Activated T-cell treated with anti-CD3 and anti-CD28 coated beads for 48 hours (primary cell): ENCODE measurements at places on chromosomes 12 and 14.

- DNase-seq = no peak
These were observed 79.6 kb downstream of the EXOC5 start for GRCh38 chr14:57189070-57189469.

GRCh38 chr14:50839048-50839447 is 8.1 kb upstream of the NIN start:
- no peak for DNase-seq

- no peak for DNase-seq
These were observed 941.5 kb upstream of the MDGA2 start for GRCh38 chr14:48616931-48617330.

GRCh38 chr14:22544881-22545420 is 44.1 kb downstream of the DAD1 start:
- DNase-seq = no peak

- no peak for DNase-seq
These were observed 280.8 kb downstream of the ZFP36L1 start for GRCh38 chr14:68512088-68512487.

DNA sequence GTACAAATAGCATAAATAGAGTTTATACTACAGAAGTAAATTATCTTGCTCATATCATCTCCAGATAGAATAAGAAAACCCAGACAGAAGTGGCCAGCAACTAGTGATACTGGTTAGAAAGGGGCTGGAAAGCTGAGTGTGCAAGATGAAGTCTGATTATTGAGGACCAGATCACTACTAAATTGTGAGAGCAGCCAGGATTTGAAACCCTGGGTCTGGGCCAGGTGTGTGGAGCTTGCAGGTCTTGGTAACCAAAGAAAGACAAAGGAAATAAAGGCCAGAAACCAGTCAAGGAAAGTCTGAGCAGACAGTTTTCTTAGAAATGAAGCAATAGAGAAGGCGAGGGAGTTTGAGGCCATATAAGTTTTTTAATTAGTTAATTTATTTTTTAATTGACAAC is 611.8 kb downstream of the ETNK1 start:
- no peak for DNase-seq

DNA sequence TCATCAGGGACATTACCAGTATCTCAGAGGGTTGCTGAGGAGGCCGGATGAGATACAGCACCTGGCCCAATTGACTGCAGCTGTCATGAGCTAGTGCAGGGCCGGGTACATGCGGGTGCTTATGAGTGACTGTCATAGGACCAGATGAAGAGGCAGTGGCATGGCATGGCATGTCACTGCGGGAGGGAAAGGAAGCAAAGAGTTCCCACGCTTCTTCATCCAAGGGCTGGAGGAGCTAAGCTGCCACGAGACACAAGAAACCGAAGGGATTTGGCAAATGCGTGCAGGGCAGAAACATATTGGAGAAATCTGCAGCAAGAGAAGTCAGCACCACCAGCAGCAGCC is 10.7 kb upstream of the GPX2 start:
- no peak for DNase-seq

DNA sequence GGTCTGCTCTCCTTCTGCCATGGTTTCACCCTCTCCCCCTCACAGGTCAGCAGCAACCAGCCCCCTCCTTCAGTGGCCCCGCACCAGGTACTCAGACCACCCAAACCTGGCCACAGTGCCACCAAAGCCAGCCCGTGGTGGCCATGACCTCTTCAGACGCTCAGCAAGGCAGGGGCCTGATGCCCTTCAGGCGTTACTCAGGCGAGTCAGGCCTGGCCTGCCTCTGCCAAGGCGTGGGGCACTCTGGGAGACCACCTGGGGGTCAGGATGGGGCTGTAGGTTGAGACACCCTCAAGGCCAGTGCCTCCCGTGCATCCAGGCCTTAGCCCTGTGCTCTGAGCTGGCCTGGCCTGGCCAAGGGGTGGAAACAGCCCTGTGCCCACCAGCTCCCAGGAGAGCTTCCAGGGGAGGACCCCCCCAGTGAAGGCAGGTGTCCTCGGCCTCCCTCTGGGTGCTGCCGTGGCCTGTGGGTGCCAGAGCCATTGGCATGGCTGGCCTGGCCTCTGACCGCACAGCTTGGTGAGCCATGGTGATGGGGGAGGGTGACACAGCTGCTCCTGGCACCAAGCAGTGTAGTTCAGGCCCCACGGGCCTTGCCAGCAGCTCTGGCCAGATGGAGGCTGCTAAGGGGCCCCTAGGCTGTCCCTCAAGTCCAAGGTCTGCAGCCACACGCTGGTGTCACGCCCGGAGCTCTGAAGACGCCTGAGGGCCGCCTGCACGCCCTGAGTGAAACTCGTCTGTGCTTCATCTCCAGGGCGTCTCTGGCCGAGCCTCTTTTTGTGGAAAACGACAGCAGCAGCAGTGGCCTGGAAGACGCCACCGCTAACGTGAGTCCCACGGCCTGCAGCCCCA is 15.1 kb downstream of the XRCC3 start:
- DNase-seq = no peak

DNA sequence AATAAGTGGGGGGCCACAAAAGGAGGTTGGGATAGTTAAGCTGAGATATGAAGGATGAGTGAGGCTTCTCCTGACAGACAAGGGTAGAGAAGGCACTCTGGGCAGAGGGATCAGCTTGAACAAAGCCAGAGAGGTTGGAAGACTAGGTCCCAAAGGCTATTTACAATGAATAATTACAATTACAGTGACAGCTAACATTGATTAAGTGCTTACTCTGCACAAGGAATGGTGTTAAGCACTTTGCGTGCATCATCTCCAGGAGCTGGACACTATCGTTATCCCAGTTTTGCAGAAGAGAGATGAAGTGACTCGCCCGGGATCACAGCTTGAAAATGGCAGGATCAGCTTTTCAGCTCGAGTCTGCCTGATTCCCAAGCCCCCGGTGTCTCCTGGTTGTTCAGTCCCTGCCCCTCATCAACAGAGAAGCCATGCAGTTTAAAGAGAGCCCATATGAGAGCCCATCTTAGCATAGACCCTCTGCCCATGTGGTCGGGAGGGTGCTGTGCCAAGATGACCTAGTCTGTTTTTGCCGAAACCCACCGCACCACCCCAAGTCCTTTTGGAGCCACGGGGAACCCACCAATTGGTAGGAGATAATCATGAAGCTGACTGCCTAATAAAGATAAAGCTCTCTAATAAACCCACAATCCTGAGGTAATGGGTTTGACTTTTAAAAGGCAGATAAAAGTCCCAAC is 89.9 kb upstream of the HSPB8 start:
- DNase-seq = no peak

GRCh38 chr12:60257063-60257462 is 661.2 kb downstream of the SLC16A7 start:
- DNase-seq = no peak

DNA sequence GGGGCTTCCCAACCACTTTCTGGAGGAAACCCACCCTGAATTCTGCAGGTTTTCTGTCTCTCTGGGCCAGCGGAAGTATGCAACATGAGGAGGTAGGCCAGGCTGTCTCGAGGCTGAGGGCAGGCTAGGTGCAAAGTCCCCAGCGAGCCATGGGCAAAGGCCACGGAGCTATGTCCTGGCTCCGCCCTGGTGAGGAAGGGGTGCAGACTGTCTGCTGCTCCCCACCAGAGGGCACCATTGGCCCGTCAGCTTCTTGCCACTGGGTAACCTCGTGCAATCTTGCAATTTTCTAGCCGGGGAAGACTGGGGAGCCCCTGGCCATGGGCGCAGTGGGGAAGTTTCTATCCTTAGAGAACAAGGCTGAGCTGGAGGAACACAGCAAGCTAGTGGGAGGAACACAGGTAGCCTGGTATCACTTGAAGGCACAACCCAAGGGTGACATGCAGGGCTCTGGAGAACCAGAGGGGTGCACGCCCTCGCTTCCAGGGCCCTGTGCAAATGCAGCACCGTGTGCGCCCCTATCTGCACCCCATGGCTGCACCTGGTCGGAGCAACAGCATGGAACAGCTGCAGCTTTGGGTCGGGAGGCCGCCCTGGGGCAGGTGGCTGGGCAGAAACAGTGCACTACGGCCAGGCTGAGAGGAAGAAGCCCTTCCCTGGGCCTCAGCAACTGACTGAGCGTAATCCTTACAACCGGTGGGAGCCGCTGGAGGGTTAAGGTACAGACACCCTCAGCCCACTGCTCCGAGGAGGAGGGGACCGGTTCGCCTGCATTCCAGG is 27.6 kb upstream of the RPLP0 start:
- peak; percentile 84 for DNase-seq

DNA sequence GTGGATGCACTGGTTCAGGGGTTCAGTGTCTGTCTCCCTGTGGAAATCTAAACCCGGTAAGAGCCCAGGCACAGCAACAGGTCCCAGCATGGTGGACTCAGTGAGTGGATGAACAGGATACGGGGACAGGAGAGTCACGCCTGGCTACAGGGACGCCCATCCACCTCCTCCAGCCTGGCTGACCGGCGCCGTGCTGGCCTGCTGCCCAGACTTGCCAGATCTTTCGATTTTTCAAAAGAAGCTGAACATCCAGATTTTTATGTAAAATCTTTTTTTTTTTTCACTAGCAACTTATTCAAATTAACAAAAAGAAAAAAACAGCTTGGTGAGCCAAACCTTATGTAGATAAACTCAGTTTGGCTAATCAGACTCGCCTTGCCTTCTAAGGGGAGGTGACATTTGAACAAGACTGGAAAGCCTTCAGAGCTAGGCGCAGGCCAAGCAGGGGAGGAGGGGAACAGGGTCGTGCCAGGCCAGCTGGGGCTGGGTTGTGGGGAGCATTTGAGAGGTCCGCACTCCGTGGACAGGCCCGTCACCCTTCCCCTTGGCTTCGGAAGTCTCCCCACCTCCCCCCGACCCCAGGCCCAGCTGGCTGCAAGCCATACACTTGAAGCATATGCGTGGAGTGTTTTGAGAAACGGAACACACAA is 87.8 kb upstream of the NCOR2 start:
- no peak for DNase-seq

DNA sequence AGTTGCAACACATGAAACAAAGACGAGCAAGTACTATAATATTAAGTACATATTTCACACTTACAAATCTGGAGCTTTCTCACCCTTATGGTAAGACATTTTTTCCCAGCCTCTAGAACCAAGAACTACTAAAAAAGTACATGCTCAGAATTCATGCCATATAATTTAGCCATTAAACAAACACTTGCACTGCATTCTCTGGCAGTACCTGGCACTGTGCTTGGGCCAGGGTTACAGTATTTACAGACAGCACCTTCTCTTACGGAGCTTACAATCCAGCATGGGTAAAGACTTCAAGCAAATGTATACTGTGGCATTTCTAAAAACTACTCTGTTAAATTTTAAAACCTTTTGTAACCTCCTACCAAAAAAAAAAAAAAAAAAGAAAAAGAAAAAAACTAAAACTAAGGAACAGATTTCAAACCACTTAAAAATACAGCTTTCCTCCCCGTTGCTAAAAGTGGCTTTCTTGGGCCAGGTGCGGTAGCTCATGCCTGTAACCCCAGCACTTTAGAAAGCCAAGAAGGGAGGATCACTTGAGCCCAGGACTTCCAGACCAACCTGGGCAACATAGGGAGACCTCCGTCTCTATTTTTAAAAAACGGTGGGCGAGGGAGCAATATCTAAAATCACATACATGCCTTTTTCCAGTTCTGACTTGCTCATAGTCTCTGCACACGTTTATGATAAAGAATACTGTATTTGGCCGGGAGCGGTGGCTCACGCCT is 956 bp downstream of the GNPTAB start:
- no peak for DNase-seq

- no peak for DNase-seq
These were observed 278.3 kb downstream of the AKAP6 start for GRCh38 chr14:32607399-32607798.

- no peak for DNase-seq
These were observed 77.7 kb downstream of the NTS start for GRCh38 chr12:85951823-85952222.

DNA sequence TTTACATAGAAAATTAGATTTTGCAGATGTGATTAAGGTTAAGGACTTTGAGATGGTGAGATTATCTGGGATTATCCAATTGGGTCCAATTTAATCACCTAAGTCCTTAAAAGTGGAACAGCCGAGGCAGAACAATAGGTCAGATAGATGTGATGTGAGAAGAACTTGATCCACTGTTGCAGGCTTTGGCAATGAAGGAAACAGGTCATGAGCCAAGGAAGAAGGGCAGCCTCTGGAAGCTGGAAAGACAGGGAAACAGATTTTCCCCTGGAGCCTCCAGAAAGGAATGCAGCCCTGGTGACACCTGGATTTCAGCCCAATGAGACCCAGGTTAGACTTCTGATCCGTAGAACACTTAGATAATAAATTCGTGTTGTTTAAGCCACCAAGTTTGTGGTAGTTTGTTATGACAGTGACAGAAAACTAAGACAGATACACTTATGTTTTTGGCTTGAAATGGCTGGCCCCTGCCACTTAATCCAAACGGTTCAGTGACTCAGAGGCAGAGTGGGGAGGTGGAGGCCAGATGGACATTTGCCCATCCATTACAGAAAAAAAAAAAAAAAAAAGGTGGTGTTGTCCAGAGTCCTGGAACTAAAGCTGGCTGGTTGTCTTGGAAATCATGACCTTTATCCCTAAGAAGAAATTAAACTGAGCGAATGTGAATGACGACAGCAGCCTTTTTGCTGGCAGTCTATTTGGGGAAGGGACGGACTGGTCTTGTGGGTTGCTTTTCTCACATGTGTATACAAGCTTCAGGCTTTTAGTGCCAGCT is 181.9 kb upstream of the NRXN3 start:
- no peak for DNase-seq

- no peak for DNase-seq
These were observed 13.4 kb upstream of the GPRC5A start for GRCh38 chr12:12877781-12878455.

DNA sequence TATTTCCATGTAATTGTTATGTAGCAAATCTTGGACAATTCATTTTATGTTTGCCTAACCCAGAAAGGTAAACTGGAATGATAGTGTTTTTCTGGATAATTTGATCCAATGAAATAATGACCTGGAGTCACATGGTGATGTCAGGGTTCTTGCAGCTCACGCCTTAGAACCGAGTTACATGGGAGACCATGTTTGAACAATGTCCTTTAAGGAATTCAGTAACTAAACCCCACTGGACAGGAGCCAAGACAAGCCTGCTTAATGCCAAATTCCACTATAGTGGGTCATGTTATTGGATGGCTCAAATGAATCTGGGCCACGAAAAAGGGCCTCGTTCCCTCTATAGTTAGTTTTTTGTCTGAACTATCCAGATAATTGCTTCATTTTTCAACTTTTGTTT is 255.8 kb upstream of the HMGA2 start:
- DNase-seq = no peak

DNA sequence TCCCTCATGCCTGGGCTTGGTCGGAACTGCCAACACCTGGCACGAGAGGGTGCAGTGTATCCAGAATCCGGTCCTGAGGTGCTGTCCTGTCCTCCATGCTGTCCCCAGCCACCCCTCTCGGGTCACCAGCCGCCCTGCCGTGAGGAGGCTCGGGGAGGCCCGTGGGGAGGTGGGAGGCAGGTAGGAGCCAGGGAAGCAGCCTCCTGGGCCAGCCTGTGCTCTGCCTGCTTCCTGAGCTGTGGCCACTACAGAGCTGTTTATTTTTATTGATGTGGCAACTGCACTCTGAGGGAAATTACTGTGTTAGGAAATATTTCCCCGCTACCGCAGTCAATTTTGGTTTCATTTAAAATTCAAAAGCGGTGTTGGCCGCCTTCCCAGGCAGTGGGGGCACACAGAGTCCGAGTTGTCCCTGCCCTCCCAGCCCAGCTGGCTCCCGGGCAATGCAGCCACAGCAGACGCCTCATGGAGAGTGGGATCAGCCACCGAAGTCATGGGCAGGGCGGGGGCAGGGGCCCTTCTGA is 18.3 kb downstream of the NOC4L start:
- DNase-seq = no peak

GRCh38 chr12:114473717-114474116 is 67.8 kb upstream of the TBX5 start:
- DNase-seq = no peak
